ENCODE measurements at places on chromosomes 4 and X. TPM values are rescaled to one million over a fixed set of nuclear protein-coding genes. Genes with fewer than 3 reads are reported as not detected.

The HMX1 gene
- not detected for total RNA-seq

The ARMCX1 gene
- total RNA-seq, result 41.9 TPM

The SLC25A5 gene
- 125 TPM for total RNA-seq

The SH3TC1 gene
- total RNA-seq, result 3.9 TPM

The HTR2C gene
- under 0.01 TPM for total RNA-seq

The SHOX gene
- total RNA-seq, result not detected

The CLNK gene
- total RNA-seq, result not detected

DNA sequence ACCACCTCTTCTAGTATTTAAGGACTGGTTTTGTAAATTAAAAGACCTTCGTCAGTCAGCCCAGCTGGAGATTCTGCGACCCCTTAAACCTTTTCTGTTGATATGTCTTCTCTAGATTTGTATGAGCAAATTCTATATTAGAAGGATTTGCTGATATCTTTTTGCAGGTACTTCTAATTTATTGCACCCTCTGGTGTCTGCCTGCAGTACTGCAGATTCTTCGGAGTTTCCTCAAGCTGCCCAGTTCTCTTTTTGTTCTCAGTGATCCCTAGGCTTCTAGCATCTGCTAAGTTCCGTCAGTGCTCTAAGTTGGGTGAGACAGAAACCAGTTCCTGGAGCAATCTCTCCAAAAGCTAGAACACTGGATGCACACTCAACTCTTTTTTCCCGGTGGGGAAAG lies 545.2 kb downstream of the C4orf33 start:
- DNase-seq, result peak; percentile 43

- no peak for DNase-seq
These were observed 19.4 kb upstream of the ARMCX1 start for GRCh38 chrX:101530944-101531343.

GRCh38 chr4:140158365-140159030 lies 4.5 kb upstream of the MAML3 start:
- DNase-seq, result peak; percentile 13

DNA sequence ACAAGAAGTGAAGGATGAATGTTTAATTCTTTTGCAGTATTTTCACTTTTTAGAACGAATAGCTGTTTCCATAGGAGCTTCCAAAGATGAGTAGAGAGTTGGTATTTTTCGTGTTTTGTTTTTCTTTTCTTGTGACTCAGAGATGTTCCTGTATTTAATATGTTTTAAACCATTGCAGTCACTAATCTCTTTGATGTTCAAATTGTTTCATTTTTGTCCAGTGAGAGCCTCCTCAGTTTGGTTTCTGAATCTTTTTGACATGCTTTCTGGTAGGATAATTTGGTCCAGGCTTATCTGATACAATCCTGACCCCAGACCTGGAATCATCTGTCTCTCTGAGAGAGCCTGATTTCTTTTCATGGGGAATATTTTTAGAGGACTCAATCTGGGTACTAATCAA lies 41.6 kb downstream of the BEX3 start:
- DNase-seq, result peak; percentile 56

DNA sequence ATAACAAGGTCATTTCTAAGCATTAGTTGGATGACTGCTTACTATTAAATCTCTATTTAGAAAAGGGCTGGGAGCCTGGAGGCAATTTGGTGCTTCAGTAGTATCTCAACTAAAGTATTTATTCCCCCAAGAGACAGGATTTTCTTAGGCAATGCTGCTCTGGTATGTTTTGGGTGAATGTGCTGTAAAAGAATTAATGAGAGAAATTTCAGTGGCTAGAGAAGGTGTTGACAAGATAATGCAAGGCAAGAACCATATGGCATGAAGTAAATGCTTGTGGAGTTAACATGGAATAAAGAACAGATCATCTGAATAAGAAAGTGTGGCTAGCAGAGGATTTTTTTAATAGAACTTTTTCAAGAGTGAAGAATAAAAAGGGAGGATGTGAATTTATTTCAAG lies 3.9 kb downstream of the CYP2U1 start:
- DNase-seq, result peak; percentile 38

DNA sequence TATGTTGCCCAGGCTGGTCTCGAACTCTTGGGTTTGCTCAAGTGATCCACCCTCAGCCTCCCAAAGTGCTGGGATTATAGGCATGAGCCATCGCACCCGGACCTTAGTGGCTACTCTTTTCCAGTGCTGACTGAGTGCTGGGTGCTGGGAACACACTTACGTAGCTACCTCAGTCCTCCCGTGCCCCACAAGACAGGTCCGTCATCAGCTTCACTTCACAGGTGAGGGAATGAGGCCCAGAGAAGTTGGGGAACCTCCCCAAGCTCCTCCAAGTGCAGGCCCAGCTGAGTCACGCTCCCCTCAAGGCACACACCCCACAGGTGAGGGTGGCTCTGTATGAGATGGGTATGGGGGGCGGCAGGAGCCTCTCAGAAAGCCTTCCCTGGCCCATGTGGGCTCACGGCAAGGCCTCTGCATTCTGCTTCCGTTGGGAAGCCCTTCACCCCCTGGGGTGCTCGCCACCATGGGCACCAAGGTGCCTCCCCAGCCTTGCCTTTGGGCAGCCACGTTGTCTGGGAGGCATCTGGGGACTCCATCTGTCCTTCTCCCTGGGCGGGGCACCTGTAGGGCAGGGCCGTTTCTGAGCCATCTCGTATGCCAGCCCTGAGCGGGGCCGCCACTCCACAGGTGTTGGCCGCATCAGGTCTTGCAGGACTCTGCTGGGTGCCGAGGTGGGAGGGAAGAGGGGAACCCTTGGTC lies 28.4 kb downstream of the NSG1 start:
- no peak for DNase-seq

DNA sequence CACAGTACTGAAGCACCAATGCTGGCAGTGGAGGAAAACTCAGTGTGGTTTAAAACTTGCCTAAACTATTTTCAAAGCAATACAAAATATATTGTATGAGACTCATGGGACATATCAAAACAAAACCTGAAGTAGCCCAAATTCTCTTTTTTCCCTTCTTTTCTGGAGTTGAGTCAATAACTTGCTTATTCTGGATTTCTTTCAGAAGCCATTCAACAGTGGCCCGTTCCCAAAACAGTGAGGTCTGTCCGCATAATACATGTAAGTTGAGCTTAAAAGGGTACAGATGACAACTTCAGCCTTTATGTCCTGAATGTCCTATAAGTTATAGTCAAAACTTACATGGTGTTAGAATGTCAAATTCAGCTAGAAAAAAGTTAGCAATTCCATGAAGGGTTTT lies 100.8 kb downstream of the SHISA3 start:
- DNase-seq, result no peak

DNA sequence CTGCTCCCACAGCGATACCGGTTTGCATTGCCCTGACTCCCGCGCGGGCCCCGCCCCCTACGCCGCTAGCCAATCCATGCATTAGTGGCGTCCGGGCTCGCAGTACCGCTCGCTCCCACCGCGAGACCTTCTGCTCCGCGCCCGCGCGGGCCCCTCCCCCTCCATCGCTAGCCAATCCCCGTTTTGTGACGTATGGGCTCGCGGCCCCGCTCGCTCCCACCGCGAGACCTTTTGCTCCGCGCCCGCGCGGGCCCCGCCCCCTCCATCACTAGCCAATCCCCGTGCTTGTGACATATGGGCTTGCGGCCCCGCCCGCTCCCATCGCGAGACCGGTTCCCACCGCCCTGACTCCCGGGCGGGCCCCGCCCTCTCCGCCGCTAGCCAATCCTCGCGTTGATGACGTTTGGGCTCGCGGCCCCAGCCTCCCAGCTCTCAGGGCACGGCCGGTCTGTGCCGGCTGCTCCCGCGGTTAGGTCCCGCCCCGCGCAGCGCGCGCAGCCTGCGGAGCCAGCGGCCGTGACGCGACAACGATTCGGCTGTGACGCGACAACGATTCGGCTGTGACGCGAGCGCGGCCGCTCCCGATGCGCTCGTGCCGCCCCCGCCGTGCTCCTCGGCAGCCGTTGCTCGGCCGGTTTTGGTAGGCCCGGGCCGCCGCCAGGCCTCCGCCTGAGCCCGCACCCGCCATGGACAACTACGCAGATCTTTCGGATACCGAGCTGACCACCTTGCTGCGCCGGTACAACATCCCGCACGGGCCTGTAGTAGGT lies at the start of gene EMD:
TSS of gene EMD (plus strand) at position 497 of the 770 bp plus-strand sequence. CDS start at position 687, 190 bp downstream.
- DNase-seq, result peak; percentile 98

DNA sequence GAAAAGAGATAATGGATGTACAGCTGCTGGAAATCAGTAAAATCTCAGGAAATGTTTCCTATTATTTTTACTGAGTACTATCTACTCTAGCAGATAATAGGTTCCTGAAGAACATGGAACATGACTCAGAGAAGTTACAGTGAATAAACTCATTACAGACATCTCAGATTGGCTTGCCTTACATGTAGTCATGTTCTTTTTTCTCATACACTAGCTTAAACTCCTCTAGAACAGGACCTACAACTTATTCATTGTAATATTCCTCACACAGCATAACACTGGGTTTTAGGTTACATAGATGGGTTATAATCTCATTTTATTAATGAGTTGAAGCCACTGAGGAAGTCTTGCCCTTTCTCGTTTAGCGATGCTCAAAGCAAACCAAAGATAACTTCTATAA lies 86.9 kb upstream of the BMP2K start:
- no peak for DNase-seq

DNA sequence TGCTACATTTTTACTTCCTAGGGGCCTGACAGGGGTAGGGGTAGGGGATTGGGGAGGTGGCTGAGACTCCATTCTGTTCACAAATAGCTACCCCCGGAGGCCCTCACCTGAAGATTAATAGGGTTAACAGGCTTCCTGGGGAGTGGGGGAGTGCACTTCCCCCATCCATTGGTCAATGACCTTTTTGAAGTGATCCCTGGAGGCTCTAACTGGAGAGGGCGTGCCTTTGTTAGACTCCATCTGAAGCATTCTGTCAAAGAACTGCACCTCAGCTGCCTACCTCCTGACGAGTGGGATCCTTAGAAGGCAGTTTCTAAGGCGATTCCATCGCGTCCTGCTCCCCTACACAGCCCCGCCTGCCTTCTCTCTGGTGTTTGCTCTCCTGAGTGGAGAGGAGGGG lies 10.0 kb upstream of the MTM1 start:
- no peak for DNase-seq

DNA sequence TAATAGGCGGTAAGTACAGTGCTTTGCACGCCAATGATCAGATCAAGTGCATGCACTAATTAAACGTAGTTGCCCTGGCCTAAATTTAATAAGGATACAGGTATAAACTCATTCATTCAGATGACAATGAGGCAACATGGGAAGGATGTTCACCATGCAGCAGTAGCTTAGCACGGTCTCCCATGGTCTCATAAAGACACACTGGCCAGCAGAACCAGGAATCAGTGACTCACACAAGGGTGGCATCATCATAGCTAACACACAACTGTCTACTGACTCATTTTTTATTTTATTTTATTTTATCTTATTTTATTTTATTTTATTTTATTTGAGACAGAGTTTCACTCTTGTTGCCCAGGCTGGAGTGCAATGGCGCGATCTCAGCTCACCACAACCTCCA lies 42.7 kb downstream of the TMEM156 start:
- no peak for DNase-seq

- no peak for DNase-seq
These were observed 609.6 kb upstream of the SPANXN1 start for GRCh38 chrX:144637731-144638130.

- no peak for DNase-seq
These were observed 21.7 kb upstream of the KIAA0232 start for GRCh38 chr4:6760865-6761264.

DNA sequence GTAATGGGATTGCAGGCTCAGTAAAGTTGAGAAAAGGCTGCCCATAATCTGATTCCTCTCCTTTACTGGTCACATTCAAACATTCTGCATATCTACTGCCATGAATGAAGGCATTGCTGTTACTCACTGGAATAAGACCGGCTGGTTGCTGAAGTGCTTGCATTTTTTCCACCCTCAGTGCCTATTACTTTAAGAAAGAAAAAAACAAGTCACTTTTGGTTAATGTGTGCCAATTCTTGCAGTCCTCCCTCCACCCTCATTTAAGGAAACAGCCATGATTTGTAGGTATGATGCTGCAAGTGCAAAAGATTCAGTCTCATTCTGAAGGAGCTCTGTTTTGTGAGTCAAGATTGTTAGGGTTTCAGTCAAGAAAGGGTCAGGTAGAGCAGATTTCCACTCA lies 94.9 kb downstream of the EMCN start:
- no peak for DNase-seq

GRCh38 chr4:733631-733980 lies 28.0 kb downstream of the PCGF3 start:
- DNase-seq, result no peak

DNA sequence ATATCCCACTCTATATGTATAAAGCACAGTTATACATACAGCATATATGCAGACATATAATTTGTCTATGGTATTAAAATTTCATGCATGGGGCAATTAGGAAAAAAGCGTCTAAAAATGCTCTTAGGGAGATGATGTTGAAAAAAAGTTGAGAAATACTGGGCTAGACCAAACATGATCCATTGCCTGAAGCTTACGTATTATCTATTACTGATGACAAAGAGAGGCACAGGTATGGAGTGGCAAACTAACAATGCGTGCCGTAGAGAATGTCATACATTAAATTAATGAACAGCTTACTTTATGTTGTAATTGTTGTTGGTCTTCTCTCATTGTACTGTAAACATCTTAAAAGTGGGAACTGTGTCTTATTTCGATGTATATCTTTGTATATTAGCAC lies 13.9 kb downstream of the RHOH start:
- DNase-seq, result no peak

- peak; percentile 39 for DNase-seq
These were observed 81.4 kb downstream of the FBXW7 start for GRCh38 chr4:152454398-152455011.

DNA sequence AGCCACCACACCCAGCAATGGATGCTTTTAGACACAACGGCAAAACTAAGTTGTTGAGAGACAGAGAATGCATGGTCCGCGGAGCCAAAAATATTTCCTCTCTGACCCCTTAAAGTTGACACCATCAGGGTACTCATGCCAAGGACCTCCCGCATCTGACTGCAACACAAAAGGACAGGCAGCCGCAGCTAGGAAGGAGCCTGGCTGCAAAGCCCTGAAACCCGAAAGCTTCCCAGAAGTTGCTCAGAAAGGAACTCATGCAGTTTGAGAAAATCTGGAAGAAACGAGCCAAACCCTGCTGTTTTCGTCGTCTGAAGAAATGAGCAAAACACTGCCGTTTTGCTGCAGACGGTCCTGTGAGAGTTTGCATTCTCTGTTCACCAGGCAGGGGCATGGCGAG lies 16.5 kb downstream of the DHRSX start:
- DNase-seq, result no peak

DNA sequence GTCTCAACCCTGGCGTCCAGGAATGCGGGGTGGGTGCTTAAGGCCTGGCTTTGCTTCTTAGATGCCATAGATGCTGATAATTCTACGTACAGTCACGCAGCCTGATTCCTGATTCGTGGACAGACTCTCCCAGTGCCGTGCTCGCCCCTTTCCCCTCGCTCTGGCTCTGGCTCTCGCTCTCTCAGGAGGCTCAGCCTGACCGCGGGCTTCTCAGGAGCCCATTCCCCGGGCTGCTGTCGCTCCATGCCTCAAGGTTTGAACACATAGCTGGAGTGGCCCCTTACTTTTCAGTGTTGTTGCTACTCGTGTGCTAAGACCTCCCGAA lies 59.2 kb upstream of the ZC4H2 start:
- peak; percentile 18 for DNase-seq

- DNase-seq, result no peak
These were observed 317.4 kb downstream of the STIM2 start for GRCh38 chr4:27178061-27178460.
